ENCODE measurements at places on chromosomes 1 and 21.

DNA sequence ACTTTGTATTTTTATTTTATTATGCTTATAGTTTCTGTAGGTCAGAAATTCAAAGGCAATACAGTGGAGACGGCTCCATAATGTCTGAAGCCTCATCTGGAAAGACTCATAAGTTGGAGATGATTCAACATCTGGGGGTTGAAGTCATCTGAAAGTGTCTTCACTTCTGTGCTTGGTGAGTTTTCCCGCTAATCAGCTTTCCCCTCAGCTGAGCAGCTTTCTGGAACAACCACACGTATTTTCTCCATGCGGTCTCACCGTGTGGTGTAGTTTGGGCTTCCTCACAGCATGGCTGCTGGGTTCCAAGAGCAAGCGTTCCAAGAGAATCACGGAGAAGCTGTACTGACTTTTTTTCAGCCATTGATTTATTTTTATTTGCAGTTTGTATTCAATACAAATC lies 7.6 kb upstream of the DDI2 start:
- DNase-seq = no peak

GRCh38 chr1:28236656-28237322 lies 865 bp downstream of the ATP5IF1 start:
- no peak for DNase-seq

DNA sequence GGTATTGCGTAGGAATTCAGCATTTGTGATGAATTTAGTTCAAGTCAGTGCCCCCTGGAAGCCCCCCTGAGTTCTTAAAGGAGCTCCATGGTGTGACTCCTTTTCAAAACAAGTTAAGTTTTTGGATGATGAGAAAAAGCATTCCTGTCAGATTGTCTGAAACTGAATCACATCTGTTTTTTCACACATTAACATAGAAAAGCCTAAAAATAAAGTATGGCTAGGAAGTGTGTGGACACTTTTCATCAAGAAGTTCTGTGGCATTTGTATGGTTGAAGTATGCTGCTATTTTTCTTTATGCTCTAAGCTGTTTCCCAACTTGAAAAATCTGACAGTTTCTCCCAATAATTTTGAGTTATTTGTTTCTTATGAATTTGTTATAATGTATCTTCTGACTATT lies 33.7 kb downstream of the PRDM2 start:
- DNase-seq = no peak

- no peak for DNase-seq
Measured at GRCh38 chr1:11215381-11216005, 26.3 kb downstream of the ANGPTL7 start.

DNA sequence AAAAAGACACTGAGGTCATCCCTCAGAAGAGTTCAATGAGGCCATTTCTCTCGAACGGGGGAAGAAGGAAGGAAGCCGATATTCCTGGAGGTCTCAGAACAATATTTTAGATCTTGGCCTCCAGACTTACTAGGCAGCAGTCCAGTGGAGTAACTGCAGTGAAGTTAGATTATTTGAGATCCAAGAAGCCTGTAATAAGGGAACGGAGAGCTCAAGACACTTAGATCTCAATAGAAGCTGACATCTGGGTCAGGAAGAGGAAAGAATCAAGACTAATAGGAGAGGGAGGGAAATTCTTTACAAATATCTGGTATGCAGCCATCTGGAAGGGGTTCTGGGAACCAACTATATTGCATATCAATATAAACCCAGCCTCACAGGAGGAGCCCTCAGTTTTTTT lies 13.6 kb upstream of the ENAH start:
- no peak for DNase-seq

- DNase-seq = no peak
Measured at GRCh38 chr1:6956488-6957159, 171.4 kb downstream of the CAMTA1 start.

DNA sequence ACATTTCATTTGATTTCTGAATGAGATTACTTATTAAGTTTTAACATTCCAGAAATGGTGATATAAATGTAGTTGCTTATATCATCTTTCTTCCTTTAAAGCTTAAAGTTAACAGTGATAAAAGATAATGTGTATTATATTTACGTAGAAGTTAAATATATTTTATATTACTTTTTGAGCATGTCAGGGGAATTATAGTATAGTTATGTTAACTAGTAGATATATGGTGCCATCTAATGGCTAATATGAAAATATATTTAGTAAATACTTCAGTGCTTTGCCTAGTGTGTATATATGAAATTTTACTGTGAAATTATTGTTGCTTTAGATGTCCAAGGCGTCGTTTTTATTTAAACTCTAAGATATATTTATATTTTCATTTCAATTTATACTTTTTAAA lies 51.5 kb downstream of the SYT14 start:
- peak; percentile 67 for DNase-seq

DNA sequence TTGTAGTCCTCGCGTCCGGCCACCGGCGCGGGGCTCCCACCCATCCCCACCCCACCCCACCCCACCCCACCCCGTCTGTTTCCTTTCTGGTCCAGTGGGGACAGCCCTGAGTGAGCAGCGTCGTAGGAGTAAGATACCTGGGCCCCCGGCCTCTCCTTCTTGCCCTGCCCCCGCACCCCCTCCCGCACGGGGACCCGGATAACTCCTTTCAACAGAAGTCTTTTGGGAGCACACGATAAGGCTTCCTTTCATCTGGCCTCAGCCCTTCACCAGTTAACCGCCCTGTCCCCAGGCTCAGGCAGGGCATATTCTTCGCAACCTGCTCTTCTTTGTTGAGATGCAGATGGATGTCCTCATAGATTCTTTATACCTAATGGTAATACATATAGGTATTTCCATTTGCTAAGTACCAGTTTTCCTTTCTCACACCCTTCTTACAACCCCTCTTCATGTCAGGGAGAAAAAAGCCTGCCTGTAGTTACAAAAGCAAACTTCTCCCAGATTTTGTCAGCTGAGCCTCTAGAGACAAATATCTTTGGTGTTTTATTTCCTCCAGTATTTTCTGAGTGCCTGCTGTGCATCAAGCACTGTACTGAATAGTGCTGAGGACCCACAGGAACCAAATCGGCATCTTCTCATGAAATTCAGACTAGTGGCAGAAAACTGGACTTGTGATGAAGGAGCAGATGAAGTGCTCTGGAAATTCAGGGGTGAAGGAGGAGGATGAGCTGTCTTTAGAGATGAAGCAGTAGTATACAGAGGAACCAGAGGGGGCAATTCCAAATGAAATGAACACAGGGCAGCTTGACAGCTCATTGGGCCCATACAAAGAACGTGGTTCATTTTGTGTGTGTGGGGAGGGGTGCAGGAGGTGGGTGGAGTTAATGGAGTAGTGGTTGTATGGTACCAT lies 33.6 kb downstream of the SLC2A1 start:
- DNase-seq = no peak

GRCh38 chr21:35924714-35925301 lies 135.5 kb downstream of the SETD4 start:
- DNase-seq = no peak

DNA sequence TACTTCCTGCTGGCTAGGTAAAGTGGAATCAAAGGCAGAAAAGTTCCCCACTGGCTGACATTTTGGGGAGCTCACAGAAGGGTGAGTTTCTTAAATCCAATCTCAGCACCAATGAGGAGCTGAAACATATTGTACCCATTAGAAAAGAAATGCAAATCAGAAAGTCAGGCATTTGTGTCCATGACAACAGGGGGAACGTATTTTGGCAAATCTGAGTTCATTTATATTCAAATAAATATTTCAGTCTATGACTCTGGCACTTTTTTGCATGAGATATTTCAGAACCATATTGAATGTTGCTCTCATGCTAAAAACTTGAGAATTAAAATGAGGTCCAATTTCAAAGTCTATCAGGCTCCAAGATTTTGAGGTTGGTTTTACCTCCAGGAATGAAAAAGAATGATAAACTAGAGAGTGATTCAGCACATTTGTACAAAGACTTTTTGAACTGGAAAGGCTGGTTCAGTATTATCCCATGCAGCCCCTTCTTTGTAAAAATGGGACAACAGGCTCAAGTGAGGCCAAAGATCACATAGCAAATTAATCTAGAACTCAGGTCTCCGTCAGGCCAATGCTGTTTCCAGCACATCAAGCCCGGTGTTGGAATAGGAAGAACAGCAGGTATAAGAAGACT lies 202.2 kb downstream of the RRAGC start:
- no peak for DNase-seq

GRCh38 chr21:24470852-24471251 lies 1136.4 kb downstream of the MRPL39 start:
- DNase-seq = no peak

DNA sequence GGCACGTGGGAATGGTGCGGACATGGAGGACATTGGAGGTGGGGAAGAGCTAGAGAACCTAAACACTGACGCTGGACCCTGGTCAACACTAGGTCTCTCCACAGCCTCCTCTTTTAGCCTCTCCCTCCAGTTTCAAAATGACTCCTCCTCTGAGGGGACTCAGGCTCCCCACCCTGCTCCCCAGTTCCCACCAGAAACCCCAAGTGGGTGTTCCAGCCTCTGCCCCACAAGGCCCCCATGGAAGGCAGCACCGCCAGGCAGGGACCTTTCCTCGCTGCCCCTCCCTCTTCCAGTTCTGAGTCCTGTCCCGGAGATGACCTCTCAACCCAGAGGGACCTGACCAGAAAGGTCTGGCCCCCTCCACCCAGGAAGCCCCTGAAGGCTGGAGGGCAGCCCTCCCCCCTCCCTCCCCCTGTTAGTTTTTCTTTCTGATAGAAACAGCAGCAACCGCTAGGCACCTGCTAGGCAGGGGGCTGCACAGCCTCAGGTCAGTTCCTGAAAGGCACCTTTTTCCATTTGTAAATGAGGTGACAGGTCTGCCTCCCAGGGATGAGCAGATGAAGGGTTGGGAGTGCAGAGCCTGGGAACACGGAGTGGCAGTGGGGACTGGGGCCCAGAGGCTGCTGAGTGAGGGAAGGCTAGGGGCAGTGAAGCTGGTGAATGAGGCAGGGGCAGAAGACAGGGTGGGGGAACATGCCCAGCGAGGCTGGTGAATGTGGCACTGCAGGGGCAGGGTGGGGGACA lies 9.3 kb upstream of the ITGB2 start:
- DNase-seq = no peak

DNA sequence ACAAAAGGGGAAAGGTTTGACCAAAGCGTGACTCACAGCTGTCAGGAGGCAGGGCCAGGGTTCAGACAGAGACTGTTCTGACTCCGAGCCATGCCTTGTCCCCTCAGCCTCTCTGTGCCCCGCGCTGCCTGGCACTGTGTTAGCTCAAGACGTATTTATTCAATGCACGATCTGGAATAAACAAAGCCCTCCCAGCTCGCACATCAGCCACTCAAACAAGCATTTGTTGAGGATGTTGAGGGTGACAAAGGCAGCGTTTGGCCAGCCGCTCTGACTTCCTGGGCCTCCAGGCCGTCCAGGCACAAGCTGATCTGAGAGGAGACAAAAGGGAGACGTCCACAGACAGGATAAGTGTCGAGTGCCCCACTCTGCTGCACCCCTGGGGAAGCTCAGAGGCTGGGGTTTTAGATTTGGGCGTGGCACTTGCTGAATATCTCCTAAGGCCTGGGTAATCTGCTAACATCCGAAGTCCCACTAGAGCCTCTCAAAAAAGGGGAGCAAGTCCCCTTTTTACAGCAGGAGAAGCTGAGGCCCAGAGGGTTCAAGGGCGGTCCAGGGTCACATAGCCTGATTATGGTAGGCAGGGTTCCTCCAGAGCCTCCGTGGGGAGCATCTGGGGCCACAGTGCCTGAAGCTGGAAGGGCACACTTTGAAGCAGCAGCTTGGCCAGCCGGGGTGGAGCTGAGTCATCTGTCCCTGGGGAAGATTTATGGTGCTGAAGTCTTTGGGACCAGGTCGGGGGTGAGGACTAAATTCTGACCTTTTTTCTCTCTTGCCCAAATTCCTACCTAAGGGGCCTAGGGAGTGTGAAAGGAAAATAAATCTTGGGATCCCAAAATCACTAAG lies 95.9 kb downstream of the SPSB1 start:
- no peak for DNase-seq

All from kidney capillary endothelial cell (primary cell).